Progenitor cell of endocrine pancreas (in vitro differentiated cells): ENCODE measurements at places on chromosomes 7 and 10. TPM values are rescaled to one million over a fixed set of nuclear protein-coding genes. Genes with fewer than 3 reads are reported as not detected.

- no peak for DNase-seq
These were observed 34.6 kb downstream of the ZEB1 start for GRCh38 chr10:31353574-31353973.

- DNase-seq = no peak
These were observed 362.9 kb downstream of the KIF20B start for GRCh38 chr10:90064295-90064694.

- DNase-seq = no peak
These were observed 150.6 kb upstream of the TMEM72 start for GRCh38 chr10:44760513-44760912.

DNA sequence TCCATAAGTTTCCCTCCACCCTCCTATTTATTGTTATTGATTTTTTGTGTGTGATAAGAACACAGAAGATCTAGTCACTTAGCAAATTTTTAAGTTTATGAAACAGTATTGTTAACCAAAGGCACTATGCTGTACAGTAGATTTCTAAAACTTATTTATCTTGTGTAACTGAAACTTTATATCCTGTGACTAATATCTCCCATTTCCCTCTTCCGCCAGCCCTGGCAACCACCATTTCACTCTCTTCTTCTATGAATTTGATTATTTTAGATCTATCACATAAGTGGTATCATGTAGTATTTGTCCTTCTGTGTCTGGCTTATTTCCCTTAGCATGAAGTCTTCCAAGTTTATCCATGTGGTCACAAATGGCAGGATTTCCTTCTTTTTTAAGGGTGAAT, 144.3 kb upstream of the INHBA start:
- DNase-seq = no peak

DNA sequence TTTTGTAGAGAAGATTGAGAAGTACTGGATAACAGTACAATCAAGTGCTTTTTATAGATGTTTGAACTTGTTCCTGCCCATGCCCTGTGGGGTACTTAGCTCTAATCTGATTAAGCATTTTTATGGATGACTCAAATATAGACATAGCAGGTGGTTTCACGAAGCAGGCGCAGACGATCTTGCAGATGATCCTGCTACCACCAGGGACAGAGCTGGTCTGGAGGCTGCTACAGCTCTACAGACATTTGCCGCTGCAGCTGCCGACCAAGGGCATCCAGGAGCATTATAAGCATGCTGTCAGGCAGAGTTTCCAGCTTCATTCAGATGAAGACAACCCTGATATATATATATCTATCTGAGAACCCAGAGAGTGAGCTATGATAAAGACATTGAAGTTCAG, 650.4 kb downstream of the NXPH1 start:
- DNase-seq = no peak

DNA sequence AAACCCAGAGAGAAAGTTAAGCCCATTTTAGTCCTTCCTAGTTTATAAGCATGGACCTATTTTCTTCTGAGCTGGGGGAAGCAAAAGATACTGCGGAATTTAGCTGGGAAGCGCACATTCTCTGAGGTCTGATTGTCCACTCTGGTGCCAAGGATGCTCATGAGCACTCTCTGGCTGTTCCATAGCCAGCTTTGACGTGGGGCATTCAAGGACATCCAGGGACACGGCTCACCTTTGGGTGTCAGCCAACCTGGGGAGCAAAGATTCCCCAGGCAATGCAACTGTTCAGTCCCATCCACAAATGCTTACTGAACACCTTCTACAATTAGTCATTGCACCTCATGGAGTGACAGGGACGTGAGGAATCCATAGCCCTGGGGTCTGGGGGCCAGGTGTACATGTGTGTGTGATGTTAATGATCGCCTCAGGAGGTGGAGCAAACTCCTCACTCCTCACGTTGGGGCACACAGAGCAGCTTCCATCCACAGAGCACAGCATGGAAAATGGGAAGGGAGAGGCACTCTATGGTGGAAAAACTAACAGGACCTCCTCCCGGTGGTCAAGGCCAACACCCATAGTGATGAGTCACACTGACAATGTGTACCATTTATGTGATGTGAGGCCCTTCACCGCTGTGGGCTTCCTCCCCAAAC, 67.5 kb upstream of the IGFBP3 start:
- no peak for DNase-seq

Gene C7orf57
- total RNA-seq = not detected in 2 replicates

Gene FKBP6
- not detected in 2 replicates for total RNA-seq

DNA sequence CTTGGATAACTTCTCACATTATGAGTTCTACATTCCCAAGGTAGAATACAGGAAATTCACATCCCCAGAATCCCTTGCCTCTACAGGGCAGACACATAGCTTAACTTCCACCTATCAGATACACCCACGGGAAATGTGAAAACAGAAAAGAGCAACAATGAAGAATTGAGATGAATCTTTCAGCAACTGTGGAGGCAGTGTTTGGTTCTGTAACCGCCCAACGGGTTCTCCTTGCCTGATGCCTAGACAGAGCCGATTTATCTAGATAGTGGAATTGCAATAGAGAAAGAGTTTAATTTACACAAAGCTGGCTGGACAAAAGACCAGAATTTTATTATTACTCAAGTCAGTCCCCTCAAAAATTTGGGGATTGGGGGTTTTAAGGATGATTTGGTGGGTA, 138.8 kb downstream of the MTPAP start:
- no peak for DNase-seq

DNA sequence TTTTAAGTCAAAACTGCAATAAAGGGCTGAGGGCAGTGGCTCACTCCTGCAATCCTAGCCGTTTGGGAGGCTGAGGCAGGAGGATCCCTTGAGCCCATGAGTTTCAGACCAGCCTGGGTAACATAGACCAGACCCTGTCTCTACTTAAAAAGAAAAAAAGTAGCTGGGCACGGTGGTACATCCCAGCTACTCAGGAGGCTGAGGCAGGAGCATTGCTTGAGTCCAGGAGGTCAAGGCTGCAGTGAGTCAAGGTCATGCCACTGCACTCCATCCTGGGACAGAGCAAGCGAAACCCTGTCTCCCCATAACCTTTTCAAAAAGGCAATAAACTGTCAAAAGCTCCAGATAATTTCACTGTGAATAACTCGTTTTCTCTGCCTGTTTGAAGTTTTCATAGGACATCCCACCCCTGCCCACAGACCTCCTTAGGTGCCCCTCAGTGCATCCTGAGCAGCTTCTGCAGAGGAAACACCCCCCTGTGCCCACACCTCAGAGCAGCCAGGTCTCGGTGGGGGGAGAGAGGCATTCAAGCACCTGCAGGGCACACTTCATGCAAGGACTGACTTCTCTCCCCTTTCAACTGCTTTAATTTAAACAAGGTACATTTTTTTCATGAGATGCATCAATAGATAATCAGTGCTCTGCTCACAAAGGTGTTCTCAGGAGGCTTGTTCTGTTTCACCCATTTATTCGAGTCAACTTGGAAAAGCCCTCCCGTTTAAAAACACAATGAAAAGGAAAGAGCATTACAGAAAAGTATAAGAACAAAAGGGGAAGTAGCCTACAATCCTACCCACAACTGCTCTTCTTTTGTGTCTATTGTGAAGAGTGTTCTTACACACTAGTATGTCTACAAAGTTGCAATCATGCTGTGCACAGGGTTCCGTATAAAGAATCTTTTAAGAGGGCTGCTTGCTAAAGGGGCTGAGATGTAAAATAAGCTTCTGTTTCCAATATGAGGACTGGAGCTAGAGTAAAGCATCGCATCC, 104.9 kb downstream of the KMT2E start:
- DNase-seq = no peak

DNA sequence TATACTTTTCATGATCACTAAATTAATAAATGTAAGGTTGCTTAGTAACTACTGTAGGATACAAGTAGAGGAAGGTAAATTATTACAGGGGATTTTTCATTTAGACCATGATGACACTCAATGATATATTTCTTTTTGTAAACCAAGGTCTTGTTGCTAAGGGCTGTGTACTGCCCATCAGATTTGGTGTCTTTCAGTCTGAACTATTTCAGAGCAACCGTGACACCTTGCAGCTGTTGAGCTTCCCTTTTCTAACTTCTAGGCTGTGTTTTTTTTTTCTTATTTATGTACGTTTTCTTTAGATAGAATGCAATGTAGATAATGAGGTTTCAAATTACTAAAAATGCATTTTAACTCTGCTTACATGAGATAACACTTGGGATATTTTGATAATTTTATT, 292.0 kb upstream of the MBL2 start:
- DNase-seq = no peak

DNA sequence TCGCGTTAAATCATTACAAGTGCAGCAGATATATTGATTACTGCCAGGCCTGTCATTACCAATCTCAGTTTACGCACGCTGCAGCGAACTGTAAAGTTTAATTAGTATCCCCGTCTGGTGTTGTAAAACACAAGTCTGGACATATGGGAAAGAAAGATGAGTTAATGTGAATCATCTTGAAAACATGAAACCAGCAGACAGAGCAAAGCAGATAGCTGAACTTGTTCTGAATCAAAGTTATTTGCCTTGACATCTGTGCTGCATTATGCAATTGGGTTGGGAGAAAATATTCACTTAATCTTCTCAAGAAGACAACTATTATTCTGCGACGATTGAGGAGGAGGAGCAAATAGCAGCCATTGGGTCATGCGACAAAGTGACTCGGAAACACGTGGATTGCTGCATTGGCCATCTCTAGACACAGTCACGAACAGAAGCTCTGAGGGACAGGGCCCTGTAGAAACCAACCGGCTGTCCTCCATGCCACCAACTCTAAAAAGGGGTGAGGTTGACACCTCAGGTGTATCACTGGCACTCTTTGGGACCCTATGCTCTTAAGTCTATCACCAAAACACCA, 156.3 kb upstream of the C7orf33 start:
- no peak for DNase-seq

DNA sequence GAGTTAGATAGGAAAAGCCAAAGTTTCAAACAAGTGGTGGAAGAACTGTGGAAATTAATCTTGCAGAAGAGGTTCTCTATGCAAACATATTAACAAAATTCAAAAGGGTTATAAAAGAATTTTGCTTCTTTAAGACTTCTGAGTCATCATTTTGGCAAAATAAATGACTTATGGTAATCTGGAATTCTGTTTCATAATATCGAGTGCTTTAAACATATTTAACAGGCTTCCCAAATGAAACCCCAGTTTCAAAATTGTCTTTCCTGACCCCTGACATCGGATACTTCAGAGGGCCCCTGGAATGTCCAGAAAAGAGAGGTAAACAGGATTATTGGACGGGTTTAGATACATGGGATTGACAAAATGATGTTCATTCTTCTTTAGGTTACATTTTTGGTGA, 444.6 kb downstream of the HTR7 start:
- no peak for DNase-seq

DNA sequence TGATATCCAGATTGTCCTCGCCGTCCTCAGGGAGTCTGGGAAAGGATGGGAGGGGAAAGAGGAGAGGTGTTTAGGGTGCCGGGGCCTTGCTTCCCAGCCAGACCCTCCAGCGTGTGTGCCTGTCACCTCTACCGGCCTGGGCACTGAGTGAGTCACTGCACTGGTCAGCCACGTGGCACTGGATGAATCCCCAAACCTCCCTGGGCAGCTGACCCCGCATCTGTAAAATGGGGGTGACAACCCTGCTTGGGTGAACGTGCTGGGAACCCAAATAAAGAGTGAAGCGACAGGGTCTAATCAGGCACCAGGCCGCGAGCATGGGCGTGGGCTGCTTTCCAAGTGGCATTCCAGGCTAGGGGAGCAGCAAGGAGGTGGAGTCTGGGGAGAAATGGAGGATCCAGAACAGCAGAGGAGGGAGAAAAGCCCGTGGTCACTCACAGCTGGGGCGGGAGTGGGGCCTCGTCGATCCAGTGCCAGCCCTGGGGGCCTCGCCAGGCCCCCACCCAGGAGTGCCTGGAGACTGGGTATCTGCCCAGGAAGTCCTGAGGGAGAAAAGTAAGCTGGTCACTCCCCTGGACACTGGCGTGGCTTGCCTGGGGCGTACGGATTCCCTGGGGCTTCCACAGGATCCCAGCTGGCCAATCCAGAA, 29.7 kb downstream of the KLRG2 start:
- DNase-seq = no peak

GRCh38 chr7:69269806-69270205, 328.5 kb upstream of the AUTS2 start:
- no peak for DNase-seq

GRCh38 chr7:5396542-5396941, 27.1 kb downstream of the TNRC18 start:
- DNase-seq = no peak
